ENCODE measurements at places on chromosomes 3 and 15.

- no peak for DNase-seq
Observed at GRCh38 chr3:61685755-61686154, 124.4 kb downstream of the PTPRG start.

GRCh38 chr15:61079529-61079928, 149.6 kb downstream of the RORA start:
- no peak for DNase-seq

DNA sequence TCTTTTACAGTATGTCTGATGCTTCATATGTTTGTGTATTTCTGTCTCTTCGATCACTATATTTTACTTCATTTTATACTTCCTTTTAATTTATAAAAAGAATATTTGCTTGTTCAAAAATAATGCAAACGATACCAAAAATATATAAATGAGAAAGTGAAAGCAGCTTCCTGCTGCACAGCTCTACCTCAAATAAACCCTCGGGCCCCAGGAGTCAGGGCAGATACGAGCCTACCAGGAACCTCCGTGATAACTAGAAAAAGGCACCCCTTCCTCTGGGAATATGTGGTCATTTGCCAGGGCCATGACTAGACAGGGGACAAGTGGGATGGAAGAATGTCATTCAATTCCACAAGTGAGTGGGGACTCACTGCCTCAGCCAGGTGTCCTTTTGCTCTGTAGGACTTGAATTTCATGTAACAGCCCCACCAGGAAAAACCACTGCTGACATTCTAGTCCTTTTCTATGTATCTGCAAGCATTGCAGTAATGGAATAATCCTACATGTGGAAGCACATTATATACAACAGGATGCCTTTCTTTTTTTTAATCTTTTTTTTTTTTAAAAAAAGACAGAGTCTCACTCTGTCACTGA, 133.3 kb downstream of the SUCLG2 start:
- no peak for DNase-seq

- DNase-seq, result no peak
Observed at GRCh38 chr15:39736412-39737195, 46.0 kb downstream of the FSIP1 start.

GRCh38 chr3:14377838-14378169, 24.6 kb upstream of the SLC6A6 start:
- no peak for DNase-seq

- no peak for DNase-seq
Observed at GRCh38 chr15:80326270-80326669, 74.3 kb upstream of the CTXND1 start.
